LNCaP clone FGC (cell line): ENCODE measurements at places on chromosomes 13 and 19.

- no peak for DNase-seq
These were observed 56.8 kb downstream of the STOML3 start for GRCh38 chr13:38933786-38934185.

- no peak for DNase-seq
These were observed 4.2 kb upstream of the CCNA1 start for GRCh38 chr13:36428086-36428485.

GRCh38 chr13:98586400-98587345 is 9.8 kb upstream of the STK24 start:
- DNase-seq: no peak

GRCh38 chr19:46670813-46671212 is 9.8 kb upstream of the DACT3 start:
- no peak for DNase-seq

- no peak for DNase-seq
These were observed 184.4 kb downstream of the TSHZ3 start for GRCh38 chr19:31164791-31165251.
